Fibroblast of lung (primary cell): ENCODE measurements at places on chromosomes 7 and 10. TPM values are rescaled to one million over a fixed set of nuclear protein-coding genes. Genes with fewer than 3 reads are reported as not detected.

DNA sequence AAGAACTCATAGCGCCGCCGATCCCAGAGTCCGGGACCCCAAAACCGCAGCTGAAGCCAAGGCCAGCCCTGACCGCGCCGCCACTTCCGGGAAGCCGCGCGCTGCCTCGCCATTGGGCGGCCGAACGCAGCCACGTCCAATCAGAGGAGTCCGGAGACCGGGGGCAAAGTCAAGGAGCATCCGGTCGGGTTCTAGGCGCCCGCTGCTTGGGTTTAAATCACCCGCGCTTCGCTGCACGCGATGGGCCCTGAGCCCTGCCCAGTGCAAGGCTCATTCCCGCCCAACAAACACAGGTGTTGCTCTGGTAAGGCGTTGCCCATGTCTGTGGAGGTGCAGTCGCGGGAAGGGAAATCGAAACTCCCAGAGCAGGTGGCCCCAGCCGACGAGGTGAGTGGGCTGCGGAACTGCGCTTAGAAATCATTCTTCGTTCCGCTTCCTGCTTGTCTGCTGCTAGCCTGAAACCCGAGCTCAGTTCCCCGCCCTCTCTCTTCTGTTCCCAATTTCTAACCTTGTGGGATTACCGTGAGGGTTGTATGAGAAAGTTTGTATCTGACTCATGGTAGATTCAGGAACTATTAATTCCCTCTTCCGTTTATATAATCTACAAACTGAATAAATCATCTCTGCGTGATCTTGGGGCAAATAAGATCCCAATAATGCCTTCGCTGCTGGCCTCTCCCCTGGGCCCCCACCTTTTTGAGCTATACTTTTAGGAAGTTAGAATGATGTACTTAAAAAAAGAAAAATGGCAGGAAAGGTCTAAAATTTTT, at the start of gene DCLRE1C:
DCLRE1C (minus strand) TSS at position 96 of the 770 bp plus-strand sequence; CDS start at position 10, 86 bp downstream.
- DNase-seq, result peak; percentile 86

Gene PNLIPRP3
- not detected in 2 replicates for polyA plus RNA-seq

Gene CXCL12
- 83.3 and 268 TPM in 2 replicates for polyA plus RNA-seq

DNA sequence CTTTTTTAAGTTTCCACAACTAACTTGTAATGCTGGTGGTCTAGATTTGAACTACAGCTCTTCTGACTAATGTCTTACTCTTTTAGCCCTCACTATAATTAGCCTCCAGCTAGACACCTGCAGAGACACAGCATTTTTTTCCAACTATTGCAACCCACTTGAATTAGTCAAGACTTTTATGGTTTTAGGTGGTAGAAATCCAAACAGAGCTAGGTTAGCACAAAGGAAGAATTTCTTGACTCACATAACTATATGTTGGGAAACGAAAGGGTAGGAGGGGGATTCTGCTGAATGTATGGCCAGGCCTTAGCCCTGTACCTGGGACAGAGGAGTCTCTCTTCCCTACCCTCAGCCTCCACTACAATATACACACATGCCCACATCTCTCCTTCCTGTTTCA, 586.1 kb downstream of the INHBA start:
- no peak for DNase-seq

Gene HOXA4
- 2.4 and 3.6 TPM in 2 replicates for polyA plus RNA-seq

- DNase-seq, result peak; percentile 61
Measured at GRCh38 chr10:69124563-69125268, 738 bp downstream of the VPS26A start.

DNA sequence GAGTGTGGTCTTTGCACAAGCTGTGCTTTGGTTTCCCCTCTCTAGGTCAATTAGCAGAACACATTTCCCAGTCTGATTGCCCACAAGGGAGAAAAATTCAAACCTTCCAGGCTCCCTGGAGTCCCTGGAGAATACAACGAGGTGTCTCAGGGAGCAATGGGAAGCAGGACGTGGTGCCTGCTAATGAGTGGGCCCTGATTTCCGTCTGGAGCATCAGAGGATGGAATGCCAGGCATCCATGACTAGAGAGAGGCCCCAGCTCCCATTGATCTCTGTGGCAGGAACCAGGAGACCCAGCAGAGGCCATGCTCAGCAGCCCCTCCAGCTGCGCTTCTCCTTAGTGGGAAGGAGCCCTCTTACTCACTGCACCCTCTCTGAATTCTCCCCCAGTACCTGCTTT, 33.2 kb upstream of the TLX1 start:
- no peak for DNase-seq

DNA sequence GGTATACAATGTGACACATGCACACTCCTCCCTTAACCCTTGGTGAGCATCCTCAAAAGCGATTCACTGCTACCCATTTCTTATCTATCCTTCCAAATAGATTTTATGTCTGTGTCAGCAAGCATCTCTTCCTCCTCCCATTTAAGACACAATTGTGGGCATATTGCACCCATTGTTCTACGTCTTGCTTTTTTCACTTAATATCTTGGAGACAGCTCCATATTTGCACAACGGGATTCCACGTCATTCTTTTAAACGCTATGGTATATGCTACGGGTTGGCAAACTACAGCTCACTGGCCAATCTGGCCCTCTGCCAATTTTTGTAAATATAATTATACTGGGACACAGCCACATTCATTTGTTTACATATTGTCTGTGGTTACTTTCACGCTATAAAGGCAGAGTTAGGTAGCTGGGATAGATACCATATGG, 88.6 kb downstream of the RNF216 start:
- DNase-seq, result peak; percentile 92

- DNase-seq, result no peak
Measured at GRCh38 chr10:48938281-48938680, 1.4 kb downstream of the LRRC18 start.

DNA sequence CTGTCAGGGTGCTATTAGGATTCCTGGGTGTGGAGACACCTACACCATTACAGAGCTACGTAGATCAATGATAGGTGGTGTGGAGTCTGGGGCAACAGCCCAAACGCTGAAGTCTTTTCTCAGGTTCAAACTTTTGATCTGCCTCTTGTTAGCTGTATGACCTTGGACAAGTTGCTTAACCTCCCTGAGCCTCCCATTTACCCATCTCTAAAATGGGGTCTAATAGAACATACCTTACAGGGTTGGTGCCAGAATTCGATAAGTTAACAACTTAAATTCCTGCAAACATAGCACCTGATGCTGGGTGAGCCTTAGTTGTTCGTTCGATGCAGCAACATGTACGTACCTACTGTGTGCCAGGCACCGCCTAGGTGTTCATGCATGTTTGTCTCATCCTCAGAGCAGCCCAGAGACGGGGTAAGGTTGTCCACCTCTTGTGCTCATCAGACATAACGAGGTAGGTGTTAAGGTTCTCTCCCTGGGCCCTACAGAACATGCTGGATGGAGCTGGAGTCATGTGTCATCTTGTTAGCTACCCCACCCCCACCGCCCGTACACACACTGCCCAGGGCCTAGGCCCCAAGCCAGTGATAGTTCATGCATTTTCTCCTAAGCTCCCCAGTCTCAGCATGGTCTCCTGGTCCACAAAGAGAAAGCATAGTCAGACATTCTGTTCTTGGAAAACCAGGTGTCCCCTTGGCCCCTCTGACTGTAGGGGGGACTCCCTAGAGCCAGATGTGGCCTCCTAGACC, 41.0 kb upstream of the SLC29A3 start:
- DNase-seq, result no peak

Gene GPR85
- polyA plus RNA-seq, result 3.0 and 6.9 TPM in 2 replicates

GRCh38 chr10:78894089-78894840, 174.5 kb upstream of the ZMIZ1 start:
- no peak for DNase-seq

Gene KLHDC10
- polyA plus RNA-seq, result 20.3 and 28.5 TPM in 2 replicates

GRCh38 chr7:158824028-158824427, 5.3 kb downstream of the ESYT2 start:
- DNase-seq, result no peak

DNA sequence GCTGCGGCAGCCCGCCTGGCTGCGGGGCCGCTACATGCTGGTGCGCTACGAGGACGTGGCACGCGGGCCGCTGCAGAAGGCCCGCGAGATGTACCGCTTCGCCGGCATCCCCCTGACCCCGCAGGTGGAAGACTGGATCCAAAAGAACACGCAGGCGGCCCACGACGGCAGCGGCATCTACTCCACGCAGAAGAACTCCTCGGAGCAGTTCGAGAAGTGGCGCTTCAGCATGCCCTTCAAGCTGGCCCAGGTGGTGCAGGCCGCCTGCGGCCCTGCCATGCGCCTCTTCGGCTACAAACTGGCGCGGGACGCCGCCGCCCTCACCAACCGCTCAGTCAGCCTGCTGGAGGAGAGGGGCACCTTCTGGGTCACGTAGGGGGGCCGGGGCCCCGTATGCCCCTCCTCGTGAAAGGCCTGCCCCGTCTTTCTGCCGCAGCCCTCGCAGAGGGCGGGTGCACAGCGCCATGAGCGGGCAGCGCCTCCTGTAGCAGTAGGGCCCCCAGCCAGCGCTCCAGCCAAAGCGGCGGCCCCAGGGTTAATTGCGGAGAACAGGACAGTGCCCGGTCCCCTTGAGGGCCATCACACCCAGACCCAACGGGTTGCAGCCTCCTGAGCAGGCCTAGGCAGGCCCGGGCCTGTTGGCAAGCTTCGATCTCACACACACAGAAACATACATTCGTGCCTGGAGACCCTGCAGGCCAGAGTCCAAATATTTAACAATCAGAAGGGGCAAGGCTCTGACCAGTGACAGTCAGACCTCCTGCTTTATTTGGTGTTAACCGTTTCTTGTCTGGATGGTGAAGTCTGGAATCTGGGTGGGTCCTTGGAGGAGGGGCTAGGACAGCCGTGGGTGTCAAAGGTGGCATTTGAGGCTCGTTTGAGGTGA, 44.1 kb downstream of the CHST3 start:
- no peak for DNase-seq

DNA sequence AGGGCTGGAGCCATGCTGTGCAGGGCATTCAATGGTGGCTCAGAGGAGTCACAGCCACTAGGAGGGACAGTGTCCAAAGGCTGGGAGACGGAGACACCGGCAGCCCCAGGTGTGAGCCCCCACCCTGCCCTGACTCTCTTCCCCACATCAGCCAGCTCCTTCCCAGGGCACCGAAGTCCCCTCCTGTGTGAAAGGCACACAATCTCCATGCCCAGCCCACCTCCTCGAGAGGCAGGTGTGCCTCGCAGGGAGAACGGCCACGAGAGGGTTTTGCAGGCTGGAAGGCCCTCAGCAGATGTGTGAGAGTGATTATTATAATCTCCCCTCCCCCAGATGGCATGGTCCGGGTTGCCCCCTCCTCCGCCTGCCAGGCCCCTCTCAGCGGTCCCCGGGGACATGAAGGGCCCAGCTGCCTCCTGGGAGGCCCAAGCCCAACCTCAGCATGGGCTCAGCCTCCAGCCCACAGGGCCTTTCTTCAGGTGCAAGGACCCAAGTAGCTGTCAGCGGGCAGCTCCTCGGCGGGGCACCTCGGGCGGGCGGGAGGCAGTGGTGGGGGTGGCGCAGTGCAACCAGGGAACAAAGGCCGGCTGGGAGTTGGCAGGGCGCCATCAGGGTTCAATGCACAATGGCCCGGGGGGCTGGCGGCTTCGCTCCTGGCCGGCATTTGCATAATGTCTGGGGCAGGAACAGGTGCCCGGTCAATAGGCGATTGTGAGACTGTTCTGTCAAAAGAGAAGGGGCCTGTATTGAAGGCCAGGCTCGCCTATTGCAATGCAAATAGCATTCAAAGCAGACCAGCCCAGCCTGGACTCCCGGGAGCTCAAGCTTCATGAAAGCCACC, 155.3 kb upstream of the ZMIZ1 start:
- no peak for DNase-seq

GRCh38 chr7:70602117-70602516, 529.8 kb upstream of the GALNT17 start:
- DNase-seq, result no peak

GRCh38 chr7:112990624-112991023, 96.0 kb downstream of the GPR85 start:
- DNase-seq, result peak; percentile 33

DNA sequence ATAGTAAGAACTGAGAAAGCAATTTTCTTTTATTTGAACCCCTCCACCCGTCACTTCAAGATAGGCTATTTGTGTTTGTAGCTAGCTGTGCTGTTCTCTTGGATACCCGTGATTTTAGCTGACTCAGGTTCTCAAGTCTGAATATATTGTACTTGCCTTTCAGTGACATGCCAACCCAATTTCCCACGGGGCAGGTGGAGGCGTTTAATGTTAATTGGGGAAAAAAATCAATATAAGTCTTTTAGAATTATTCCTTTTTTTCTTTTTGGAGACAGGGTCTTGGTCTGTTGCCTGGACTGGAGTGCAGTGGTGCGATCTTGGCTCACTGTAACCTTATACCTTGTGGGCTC, 36.4 kb downstream of the ZRANB1 start:
- no peak for DNase-seq

Gene SH2D4B
- not detected in 2 replicates for polyA plus RNA-seq

GRCh38 chr10:22049635-22050034, 46.1 kb upstream of the DNAJC1 start:
- no peak for DNase-seq

DNA sequence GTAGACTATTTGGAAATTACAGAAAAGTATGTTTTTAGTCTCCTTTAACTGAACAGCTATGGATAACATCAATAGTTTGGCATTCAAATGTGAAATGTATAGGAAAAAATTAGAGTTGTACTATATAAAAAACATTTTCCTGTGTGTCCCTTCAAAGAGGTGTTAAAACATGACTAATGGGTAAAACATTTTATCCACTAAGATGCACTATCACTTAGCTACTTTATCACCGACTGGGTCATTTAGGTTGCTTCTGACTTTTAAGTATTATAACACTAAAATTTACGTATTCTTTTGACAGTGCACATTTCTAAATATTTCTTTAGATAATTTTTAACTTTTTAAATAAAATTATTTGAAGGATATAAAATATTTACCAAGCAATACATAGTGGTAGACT, 77.6 kb downstream of the UBE2H start:
- no peak for DNase-seq

- no peak for DNase-seq
Measured at GRCh38 chr7:55513868-55514267, 58.4 kb downstream of the VOPP1 start.

Gene TMEM72
- not detected in 2 replicates for polyA plus RNA-seq
